Memory B cell (primary cell): ENCODE measurements at places on chromosomes 3 and 15.

GRCh38 chr3:196193133-196193735 lies 18.0 kb downstream of the ZDHHC19 start:
- DNase-seq, result no peak
- peaks cover 29% of the 10 kb centered on the region for H3K4me1 ChIP-seq

GRCh38 chr3:46264002-46264401 lies 21.7 kb downstream of the CCR3 start:
- H3K27me3 ChIP-seq, result peaks cover 6% of the 10 kb centered on the region
- H3K4me1 ChIP-seq, result peaks cover 5% of the 10 kb centered on the region
- H3K4me3 ChIP-seq, result no peak overlapping the region

GRCh38 chr3:65193531-65193930 lies 505.7 kb upstream of the ADAMTS9 start:
- no peak for DNase-seq
- no peaks in the 10 kb centered on the region for H3K4me1 ChIP-seq
- H3K27ac ChIP-seq, result no peak overlapping the region
- peaks cover 2% of the 10 kb centered on the region for H3K27me3 ChIP-seq
- H3K36me3 ChIP-seq, result no peaks in the 10 kb centered on the region

DNA sequence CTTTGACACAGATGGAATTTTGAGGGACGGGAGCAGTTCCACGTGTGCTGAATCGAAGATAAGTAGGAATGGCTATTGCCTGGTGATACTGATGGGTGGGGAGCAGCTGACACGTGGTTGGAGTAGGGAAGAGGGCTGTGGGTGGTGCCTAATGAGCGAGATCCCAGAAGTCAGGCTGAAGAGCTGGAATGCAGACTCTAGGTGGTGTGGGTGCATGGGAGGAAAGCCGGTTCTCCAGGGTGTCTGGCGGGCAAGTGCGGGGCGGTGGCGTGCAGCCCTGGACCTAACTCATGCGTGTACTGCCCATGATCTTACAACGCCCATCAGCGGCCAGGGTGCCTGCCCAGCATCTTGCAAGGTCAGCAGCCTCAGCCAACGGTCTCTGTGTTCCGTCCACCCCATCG lies 63.1 kb downstream of the ARNT2 start:
- H3K27ac ChIP-seq, result no peak overlapping the region
- no peaks in the 10 kb centered on the region for H3K36me3 ChIP-seq
- H3K4me1 ChIP-seq, result no peaks in the 10 kb centered on the region
- no peak for DNase-seq
- H3K4me3 ChIP-seq, result no peak overlapping the region
- peaks cover 20% of the 10 kb centered on the region for H3K27me3 ChIP-seq

DNA sequence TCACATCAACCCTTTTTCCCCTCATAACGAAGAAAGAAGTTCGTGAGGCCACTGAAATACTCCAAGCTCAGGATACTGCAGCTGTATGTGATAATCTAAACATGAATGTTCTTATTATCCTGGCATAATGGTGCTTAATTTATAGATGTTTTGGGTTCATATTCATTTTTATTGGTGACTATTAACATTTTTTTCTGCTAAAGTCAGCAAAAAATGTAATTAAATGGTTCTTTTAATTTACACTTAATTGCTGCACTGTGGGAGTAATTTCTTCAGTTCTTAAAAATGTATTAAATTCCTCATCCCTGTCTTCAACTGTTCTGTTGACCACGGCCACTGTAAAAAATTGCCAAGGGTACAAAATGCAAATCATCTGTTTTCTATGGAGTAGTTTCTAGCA lies 95.6 kb downstream of the CDIN1 start:
- no peak overlapping the region for H3K4me3 ChIP-seq
- H3K36me3 ChIP-seq, result peaks cover 14% of the 10 kb centered on the region
- H3K27me3 ChIP-seq, result no peaks in the 10 kb centered on the region

- H3K27me3 ChIP-seq, result no peaks in the 10 kb centered on the region
- peaks cover 31% of the 10 kb centered on the region for H3K36me3 ChIP-seq
- no peak overlapping the region for H3K4me3 ChIP-seq
- no peak for DNase-seq
- no peaks in the 10 kb centered on the region for H3K4me1 ChIP-seq
Measured at GRCh38 chr15:85095566-85095965, 113.9 kb downstream of the PDE8A start.
